ENCODE measurements at places on chromosomes 1 and 21.

DNA sequence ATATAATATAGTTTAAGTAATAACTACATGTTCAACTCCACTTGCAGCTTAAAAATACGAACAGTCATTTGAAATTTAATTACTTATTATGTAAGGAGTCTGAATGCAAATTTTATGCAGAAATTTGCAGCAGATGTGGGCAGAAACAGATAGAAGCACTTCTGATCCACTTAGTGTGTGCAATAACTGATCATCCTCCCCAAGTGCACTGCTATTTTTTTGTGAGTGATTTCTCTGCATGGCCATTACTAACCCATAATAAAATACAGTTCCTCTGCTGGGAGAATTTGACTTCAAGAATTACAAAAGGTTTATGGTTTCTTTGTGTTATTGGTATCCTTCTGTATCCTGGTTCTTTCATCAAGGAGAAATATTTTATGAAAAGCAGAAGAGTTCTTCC lies 611.5 kb upstream of the RGS18 start:
- no peak for DNase-seq

DNA sequence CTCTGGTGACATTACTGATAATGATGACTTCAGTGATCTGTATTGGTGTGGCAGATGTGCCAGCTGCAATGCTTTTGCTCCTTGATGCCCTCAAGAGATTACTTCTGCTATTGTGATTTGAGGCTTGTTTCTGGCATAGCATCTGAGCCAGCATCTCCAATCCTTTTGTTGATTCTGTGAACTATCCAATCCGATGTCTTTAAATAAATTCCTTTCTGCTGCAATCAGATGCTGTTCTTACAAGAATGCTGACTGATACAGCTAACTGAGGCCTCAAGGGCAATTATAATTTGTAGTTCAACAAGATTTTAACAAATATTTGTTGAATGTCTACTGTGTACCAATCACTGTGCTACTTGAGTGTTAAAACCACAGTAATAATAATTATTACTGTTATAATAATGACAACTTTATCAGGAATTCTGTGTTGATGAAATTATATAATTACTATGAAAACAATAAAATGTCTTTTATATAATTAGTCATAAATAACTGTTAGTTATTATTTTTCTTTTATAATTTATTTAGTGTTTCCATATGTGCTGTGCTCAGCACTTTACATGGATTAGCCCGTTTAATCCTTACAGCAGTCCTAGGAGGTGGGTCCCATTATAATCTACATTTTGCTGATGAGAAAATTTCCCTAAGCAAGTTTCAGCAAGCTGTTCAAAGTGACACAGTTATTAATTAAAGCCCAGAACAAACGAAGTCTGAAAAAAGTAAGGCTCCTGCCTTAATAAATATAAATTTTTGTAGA lies 308.2 kb downstream of the BRINP3 start:
- DNase-seq = no peak

DNA sequence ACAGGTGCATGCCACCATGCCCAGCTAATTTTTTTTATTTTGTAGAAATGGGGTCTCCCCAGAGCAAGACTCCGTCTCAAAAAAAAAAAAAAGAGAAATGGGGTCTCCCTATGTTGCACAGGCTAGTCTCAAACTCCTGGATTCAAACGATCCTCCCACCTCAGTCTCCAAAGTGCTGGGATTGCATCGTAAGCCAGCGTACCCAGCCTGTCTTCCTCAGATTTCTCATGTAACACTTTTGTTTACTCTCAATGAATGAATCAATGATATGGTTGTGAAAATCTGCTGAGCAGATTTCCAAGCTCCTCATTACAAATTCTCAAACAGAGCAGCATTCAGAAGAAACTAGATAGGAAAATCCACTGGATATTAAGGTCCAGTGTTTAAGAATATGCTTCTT lies 6.6 kb downstream of the CMPK1 start:
- no peak for DNase-seq

DNA sequence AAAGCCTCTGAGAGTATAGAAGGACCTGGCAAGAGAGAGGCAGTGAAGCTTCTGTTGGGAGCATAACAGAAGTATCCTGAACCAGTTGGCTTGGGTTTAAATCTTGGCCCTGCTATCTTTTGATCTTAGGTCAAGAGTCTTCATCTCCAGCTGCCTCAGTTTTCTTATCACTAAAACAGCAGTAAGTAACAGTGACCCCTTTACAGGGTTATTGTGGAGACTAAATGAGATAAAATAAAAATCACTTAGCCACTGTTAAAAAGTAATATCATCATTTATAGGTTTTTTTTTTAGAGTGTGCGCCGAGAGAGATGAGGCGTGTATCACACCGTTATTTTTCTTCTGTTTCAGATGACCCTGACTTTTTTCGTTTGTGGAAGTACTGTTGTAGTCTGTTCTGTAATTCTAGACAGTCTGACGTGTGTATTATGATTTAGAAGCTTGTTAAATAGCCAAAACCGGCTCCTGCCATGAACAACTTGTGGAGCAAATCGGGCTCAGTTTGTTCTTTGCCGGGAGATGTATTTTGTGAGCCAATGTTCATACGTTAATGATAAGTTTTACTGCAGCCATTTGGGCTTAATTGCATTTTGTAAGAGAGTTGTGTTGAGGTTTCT lies 1.1 kb downstream of the THRAP3 start:
- DNase-seq = no peak

DNA sequence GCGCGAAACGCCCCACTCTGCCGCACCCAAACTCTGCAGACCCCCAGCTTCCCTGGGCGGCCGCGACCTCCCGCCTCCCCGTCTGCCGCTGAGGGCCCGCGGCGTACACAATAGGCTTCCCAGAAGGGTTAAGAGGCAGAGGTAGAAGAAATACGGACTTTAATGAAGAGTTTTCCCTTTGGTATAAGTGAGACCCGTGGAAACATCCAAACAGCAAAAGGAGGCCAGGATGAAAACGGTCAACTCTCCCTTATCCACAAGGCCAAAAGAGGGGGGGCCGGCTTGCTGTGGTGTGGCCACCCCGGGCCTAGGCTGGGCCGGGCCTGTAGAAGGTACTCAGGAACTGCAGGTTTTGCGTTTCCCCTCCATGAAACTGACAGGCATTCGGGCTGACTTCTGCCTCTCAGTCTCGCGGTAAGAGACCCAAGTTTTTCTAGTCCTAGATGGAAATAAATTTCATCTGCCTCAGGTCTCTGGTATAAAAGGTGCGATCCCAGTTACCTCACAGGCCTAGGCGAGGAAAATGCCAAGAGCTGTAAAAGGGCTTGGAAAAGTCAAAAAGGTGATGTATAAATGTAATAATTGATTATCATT lies 671 bp upstream of the PYGO2 start:
- DNase-seq = no peak

DNA sequence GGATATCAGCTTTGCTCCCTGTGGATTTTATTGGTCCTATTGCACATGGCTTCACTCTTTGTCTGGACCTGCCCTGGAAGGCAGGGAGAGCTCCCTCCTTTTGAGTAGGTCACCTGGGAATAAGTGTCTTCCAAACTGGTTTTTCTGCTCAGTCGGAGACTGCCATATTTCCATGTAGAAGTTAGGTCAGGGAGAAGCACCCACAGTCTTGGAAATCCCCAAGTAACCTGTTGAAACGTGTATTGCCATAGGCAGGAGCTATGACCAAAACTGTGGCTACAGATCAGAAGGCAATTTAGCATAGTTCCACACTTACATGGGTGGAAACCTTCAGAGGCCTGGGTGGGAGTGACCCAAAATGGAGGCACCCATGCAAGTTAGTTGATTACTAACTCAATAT lies 3.5 kb upstream of the GNG12 start:
- no peak for DNase-seq

GRCh38 chr21:45370575-45370974 lies 34.4 kb upstream of the COL18A1 start:
- no peak for DNase-seq

- no peak for DNase-seq
These were observed 742 bp downstream of the TMEM222 start for GRCh38 chr1:27322569-27323240.

GRCh38 chr1:229640455-229640854 lies 14.4 kb downstream of the URB2 start:
- DNase-seq = no peak

DNA sequence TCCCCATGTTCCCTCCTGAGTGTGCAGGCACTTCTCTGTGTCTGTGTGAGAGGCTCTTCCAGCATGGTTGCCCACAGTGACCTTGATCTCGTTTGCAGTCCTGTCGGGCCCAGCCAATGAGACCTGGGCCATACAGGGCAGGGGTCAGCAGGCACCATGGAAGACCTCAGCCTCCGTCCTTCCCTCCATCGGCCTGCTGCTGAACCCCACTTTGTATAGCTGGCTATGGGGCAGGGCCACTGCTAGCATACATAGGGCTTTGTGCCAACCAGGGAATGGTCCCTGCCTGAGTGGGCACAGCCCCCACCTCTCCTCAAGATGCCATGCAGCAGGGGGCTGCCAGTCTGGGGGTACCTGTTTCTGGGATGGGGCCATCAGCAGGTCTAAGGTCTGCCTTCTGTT lies 3.8 kb downstream of the C1orf35 start:
- no peak for DNase-seq

GRCh38 chr1:20319456-20320220 lies 29.0 kb downstream of the VWA5B1 start:
- no peak for DNase-seq

DNA sequence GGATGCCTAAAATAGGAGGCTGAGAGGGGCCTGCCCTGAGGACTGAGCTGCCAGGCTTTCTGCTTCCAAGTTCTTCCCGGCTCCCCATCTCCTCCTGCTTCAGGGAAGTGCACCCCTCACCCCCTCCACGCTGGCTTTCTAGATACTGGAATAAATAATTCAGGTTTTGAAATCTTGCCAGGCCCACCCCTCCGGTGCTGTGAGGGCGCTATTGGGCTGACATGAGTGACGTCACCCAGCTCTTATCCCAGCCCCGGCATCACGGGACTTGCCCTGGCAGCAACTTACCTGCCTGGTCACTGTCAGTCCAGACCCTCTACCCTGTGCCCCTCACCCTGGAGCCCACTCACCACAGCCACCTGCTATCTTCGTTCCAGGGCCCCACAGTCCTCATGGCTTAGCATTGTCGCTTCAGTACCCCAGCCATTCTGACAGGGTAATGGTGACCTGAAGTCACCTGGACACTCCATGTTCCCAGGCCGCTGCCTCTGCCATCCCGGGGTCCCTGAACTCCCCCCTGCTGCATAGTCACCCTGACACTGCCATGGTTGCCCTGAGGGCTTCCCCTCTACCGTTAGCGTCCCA lies 819 bp upstream of the GPR3 start:
- no peak for DNase-seq

DNA sequence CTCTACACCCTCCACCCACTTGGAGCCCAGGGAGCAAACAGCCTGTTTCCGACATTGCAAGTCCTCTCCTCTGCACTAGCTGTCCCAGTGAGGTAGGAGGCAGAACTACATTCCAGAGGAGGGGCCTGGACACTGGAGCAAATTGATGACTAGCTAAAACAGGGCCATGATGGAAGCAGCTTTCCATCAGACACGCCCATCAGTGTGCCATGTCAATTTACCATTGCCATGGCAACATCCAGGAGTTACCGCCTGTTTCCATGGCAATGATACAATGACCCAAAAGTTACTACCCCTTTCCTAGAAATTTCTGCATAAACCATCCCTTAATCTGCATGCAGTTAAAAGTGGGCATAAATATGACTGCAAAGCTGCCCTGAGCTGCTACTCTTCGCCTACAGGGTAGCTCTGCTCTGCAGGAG lies 647.1 kb downstream of the PTPRU start:
- no peak for DNase-seq

- no peak for DNase-seq
These were observed 57.3 kb downstream of the HS2ST1 start for GRCh38 chr1:86971778-86972177.

DNA sequence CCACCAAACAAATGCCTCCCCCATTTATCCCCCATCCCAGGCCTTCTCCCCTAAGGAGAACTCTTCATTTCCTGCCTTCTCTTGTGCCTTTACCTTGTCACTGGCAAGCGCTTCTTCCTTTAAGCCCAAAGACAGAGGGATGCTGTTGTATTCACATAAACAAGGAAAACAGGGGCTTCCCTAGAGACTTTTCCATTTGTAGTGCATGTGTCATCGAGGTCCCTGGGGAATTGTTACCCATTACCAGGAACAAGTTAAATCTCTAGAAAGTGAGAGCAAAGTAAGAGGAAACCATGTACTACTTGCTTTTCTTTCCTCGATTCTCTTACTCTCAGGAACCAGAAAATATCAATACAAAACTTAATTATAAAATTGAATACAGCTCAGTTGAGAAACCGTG lies 114.4 kb upstream of the DPT start:
- no peak for DNase-seq

DNA sequence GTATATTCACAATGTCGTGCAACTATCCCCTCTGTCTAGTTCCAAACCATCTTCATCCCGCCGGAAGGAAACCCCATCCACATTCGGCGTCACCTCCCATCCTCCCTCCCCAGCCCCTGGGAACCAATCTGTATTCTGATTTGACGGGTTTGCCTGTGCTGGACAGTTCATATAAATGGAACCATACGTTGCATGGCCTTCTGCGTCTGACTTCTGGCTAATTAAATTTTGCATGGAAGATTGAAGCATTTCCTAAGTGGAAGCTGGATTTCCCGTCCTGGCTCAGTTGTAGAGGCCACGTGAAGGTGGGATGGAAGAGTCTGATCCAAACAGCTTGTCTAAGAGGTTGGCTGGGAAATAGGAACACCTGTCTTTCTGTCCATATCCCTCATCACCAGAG lies 14.6 kb downstream of the SPSB1 start:
- DNase-seq = no peak

DNA sequence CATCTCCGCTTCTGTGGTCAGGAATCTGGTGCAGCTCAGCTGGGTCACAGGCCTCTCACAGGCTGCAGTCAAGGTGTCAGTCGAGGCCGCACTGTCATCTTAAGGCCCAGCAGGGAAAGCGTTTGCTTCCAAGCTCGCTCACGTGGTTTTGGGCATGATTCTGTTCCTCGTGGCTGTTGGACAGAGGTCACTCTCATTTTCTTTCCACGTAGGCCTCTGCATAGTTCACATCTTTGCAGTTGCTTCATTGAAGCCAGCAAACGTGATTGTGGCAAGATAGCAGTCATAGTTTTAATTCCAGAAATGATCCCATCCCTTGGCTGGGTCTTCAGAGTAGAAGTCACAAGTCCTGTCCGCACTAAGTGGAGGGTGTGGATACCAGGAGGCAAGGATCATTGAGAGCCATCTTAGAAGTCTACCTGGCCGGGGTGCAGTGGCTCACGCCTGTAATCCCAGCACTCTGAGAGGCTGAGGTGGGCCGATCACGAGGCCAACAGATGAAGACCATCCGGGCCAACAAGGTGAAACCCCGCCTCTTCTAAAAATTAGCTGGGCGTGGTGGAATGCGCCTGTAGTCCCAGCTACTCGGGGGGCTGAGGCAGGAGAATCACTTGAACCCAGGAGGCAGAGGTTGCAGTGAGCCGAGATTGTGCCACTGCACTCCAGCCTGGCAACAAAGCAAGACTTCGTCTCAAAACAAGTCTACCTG lies 24.5 kb downstream of the NECAP2 start:
- DNase-seq = no peak

DNA sequence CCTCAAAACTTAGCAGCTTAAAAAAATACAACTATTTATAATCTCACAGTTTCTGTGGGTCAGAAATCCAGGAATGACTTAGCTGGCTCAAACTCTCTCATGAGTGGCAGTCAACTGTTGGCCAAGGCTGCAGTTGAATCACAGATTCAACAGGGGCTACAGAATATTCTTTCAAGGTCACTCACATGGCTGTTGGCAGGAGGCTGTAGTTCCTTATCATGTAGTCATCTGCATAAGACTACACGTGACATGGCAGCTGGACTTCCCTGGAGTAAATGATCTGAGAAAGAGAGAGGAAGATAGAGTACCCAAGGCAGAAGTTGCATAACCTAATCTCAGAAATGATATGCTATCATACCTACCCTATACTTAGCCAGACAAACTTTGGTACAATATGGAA lies 75.2 kb upstream of the TSPAN2 start:
- no peak for DNase-seq

GRCh38 chr21:45941338-45941710 lies 40.2 kb upstream of the COL6A1 start:
- no peak for DNase-seq
